ELF-1 (cell line): ENCODE measurements at places on chromosomes 5 and 9.

DNA sequence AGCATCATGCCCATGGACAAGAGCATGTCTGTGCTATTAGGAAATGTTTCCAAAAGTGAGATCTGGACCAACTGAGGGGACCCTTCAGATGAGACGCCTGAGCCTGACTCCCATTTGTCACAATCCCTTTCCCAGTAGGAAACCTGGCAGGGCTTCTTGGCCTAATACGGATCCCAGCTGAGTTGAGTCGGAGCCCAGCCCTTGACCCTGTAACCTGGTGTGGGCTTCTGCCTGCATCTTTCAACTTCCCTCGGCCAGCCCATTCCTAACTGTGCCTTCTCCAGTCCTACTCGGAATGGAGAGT is 148.3 kb downstream of the IRX2 start:
- DNase-seq: no peak

DNA sequence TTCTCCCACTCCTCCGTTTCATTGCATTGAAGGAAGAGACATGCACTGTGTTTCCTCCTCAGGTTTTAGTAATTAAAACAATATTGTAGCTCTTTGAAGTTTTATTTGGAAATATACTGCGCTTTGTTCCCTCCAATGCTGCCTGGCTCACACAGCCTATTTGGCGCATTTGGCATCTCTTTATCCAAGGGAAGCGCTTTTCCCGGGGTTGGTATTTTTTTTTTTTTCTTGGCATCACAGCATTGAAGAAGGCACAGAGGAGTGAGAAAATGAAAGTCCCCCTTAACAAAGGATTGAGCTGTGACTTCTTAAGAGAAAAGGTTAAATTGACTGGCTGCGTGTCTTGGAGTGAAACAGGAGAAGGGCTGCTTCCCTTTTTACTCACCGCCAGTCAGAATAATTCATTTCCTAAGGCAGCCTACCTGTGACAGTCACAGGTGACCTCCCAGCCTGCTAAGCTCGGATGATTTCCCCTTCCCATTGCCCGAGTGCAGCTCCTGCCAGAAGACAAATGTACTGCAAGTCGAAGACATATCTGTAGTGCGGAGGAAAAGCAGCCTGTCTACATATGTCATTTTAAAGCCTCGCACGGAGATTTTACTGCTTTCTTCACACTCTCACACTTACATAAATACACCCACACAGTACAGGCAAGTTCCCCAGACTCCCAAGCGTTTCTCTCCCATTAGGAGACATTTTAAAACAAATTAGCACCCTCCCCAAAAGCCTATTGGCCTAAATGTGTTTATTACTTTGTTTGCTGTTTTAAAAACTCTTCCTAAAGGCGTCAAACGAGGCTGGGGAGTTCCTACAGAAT is 665.5 kb upstream of the ZNF608 start:
- peak; percentile 65 for DNase-seq

DNA sequence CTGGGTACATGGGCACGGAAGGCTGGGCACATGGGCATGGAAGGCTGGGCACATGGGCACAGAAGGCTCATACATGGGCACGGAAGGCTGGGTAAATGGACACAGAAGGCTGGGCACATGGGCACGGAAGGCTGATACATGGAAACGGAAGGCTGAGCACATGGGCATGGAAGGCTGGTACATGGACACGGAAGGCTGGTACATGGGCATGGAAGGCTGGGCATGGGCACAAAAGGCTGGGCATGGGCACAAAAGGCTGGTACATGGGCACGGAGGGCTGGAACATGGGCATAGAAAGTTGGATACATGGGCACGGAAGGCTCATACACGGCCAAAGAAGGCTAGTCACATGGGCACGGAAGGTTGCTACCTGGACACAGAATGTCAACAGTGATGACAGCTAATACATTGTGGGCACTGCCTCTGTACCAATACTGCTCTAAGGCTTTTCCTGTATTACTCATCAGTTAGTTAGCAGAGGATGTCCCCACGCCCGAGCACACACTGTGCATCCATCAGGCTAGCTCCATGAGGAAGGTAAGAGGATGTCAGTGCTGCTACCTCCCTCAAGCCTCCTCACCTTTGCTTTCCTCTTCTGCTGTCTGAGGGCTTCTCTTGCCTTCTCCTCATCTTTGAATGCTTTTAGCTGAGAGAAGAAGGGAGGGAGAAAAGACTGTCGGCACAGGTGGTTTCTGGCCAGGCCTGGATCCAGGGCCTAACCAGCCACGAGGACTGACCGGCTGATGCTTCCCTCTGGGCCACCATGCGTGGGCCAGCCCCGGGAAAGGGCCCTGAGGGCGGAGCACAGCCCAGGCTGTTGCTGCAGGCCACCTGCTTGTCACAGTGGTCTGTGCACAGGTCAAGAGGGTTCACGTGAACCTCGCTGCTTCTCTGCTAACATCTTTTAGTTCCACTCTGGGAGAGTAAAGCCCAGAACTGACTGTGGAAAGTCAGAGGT is 14.3 kb downstream of the GPX3 start:
- DNase-seq: no peak

DNA sequence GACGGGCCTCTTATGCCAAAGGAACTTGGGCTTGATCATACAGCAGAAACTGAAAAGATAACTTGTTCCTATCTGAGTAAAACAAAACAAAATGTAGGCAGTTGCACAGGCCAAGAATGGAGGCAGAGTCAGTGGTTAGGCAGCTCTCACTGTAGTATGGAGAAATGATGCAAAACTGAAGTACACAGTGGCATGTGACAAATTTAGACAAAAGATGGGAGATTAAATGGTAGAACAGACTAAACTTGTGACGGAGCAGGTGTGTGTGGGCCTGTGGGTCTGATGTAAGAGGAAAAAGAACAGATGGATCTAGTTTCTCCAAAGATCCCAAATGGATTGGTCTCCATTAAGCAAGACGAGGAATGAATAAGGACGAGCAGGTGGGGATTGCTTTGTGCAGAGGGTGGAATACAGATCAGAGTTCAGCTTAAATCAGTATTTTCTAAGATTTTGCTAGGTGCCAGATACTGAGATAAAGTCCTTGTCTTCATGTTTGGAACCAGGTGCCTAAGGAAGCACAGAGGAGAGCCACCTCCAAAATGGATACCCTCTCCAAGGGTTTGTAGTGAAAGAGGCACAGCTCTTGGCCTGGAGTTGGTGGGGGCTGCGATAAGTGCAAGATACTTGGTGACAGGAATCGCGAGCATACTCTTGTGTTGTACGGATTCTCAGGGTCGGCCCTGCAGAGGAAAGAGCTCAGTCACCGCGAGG is 722 bp upstream of the DCP2 start:
- no peak for DNase-seq

GRCh38 chr9:35682520-35683315 is 7.0 kb downstream of the TPM2 start:
- DNase-seq: no peak

GRCh38 chr9:103992938-103993579 is 101.0 kb upstream of the SMC2 start:
- DNase-seq: no peak

DNA sequence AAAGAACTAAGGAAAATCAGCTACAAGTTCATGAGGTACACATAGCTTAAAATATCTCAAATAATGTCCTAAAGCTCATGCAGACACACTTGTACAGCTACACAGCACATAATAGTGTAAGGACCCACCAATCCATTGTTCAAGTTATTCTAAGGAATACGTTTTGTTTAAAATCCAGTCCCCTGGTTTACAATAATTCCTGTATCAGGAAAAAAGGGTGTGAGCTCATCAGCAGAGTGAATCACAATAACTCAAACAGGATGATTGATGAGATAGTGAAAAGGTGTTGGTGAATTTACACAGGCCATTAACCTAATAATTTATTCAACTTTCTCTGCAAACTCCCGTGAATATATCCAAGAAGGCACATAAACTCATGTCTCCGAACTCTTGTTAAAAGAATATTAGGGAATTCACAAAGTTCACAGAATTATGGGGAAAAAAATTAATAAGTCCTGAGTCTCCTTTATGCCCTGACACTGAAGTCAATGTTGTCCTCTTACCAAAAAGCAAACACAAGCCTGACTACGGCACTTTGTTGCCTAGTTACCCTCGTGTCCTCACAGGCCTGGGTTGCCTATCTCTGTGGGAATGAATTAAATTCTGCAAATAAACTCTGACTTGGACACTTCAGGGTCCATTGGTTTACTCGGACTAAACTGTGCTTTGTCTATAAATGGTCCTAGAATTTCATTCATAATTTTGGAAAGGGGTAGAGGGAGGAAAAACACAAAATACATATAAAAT is 142.8 kb upstream of the PDE4D start:
- no peak for DNase-seq

DNA sequence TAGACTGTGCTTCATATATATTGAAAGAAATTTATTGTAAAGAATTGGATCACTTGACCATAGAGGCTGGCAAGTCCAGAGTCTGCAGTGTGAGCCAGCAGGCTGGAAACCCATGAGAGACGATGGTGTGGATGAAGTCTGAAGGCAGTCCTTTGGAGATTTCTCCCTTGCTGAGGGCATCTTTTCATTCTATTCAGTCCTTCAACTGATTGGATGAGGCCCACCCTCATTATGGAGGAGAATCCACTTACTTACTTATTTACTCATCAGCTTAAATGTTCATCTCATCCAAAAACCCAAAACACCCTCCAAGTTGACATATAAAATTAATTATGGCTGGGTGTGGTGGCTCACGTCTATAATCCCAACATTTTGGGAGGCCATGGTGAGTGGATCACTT is 62.1 kb downstream of the MCTP1 start:
- no peak for DNase-seq

DNA sequence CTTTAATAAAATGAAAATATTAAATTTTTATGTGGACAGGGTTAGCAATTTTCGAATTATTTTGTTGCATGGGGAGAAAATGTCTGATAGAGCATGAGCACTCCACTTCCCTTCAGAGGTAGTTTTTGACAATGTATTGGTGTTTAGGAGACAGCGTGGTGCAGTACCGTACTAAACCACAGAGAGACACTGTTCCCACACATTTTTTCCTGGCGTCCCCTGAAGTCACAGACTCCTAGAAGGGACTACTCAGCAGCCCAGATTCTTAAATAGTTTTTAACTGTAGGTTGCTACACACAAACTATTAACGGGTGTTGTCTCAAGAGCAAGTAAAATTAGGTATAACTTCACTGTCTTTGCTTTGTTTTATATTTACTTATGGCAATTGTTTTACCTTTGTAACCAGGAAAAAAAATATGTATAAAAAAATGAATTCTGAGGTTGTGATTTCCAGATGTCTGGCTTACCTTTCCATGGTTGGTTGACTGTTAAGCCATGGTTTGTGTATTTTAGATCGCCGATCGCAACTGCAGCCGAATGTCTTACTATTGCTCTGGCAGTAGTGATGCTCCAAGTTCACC is 171.2 kb downstream of the DOCK8 start:
- DNase-seq: peak; percentile 78

- DNase-seq: no peak
These were observed 1571.3 kb downstream of the MAT2B start for GRCh38 chr5:165076686-165077085.
